ENCODE measurements at places on chromosomes 1 and 21.

- DNase-seq: no peak
Measured at GRCh38 chr1:160124705-160125478, 9.3 kb downstream of the ATP1A2 start.

GRCh38 chr21:20388400-20388799 lies 609.8 kb upstream of the NCAM2 start:
- no peak for DNase-seq

- no peak for DNase-seq
Measured at GRCh38 chr1:156086256-156086662, 4.0 kb upstream of the MEX3A start.

GRCh38 chr1:245552331-245552730 lies 397.5 kb downstream of the KIF26B start:
- no peak for DNase-seq

GRCh38 chr1:243946253-243946652 lies 96.2 kb upstream of the AKT3 start:
- no peak for DNase-seq

- no peak for DNase-seq
Measured at GRCh38 chr1:145982010-145982723, 14.2 kb downstream of the TXNIP start.

- no peak for DNase-seq
Measured at GRCh38 chr1:17847111-17847510, 92.0 kb downstream of the ACTL8 start.

DNA sequence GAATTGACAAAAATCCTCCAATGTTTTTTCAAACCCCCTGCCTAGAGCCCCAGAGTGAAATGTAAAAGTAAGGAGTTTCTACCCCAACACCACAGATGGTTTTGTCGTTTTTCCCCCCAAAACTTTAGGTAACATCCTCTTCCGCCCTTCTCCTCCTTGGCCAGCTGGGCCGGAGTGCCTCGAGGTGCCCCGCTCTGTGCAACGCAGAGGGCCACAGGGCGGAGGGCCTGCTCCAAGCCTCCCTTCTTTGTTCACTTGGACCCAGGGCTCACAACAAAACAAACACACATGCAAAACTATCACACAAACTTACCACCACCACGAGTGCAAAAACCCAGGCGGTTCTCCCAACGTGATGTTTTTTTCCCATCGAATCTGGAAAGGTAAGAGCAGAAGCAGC lies 1.9 kb downstream of the SSBP3 start:
- DNase-seq: no peak

GRCh38 chr1:11397151-11397901 lies 81.6 kb upstream of the DISP3 start:
- DNase-seq: no peak

DNA sequence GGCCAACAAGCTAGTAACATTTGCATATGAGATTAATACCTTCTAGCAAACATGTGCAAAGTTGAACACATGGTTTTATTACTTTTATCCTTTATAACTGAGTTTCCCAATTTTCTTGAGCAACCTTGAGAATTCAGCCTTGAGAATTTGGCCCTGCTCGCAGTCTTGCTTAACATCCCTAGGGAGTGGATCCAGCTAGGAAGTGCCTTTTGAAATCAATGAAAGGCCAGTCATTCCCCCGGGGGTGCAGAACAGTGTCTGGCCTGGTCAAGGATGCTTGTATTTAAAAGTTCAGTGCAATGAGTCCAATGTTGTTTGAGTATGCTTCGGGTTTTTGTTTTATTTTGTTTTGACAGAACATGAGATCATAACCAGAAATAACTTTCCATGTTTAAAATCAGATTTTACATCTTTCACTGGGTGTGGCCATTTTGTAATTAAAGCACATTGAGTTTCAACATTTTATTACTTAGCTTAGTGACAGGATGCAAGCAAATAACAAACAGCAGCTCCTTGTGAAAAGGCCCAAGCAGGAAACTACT lies 16.7 kb downstream of the PALMD start:
- DNase-seq: no peak

DNA sequence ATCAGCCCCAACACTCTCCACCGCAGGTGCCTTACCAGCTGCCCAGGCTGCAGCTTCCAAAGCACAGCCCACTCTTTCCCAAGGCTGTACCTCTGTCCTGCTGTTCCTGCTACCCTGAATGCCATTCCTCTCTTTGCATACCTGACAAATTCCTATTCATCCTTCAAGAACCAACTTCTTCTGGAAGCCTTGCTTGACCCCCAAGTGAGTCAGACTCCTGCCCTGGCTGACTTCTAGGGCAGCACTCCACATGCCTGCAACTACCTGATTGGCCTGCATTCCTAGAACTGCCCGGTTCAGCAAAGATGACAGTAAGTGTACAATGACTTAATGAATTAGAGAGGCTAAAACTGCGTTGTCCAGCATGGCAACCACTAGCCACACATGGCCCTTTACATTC lies 20.8 kb upstream of the PDZK1IP1 start:
- no peak for DNase-seq

DNA sequence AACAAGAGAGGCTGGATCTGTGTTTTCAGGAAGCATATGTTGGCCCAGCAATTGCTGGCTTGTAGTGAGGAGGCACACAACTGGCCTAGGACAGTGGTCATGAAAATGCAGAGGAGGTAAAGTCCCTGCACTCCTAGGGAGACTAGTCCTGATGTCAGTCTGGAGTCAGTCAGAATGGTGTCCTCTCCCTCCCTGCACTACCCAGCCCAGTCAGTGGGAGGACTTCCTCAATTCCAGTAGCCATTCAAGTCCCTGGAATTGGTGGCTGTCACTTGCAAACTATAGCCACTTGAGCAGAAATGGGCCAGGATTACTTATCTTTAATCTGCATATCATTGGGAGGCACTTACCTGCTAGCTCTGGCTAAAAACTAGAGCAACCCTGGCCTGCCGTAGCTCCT lies 18.6 kb downstream of the NDUFS5 start:
- DNase-seq: no peak

DNA sequence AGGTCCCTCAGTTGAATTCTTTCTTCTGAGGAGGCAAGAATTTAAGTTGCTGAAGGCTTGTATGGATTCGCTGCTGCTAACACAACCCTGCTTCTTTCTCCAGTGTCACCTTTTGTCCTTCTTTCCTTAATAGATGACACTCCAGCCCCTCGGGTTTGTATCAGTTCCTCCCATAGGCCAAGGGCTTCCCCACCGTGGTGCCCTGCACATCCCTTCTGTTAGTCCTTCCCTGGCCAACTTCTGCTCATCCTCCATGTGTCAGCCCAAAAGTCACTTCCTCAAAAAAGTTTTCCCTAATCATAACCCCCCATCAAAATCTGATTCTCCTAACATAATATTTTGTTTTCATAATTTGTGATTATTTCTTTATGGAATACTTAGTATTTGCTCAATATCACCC lies 190.4 kb downstream of the RHOU start:
- DNase-seq: no peak

DNA sequence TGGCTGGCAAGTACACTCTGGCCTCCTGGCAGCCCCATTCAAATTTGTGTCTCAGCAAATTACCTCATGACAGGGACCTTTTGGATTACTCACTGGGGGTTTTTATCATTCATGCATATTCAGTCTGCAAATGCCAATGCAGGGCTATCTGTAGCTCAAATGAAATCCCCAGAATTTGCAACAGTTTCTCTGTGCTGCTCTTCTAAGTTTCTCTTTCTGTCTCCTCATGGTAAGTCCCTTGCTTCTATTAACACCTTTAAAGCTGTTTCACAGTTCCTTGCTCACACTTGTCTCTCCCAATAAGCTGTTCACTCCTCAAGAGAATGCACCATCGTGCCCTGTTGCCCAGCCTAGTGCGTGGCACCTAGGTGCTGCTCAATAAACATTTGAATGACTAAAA lies 3.3 kb upstream of the FAM78B start:
- no peak for DNase-seq
